Cardiac septum (tissue), 1 donor: ENCODE measurements at places on chromosomes 7 and 10. TPM values are rescaled to one million over a fixed set of nuclear protein-coding genes. Genes with fewer than 3 reads are reported as not detected.

The GPR37 gene
- total RNA-seq: 0.13 TPM

The PRSS2 gene
- total RNA-seq: not detected

The AEBP1 gene
- total RNA-seq: 93.1 TPM

The GFRA1 gene
- 0.59 TPM for total RNA-seq

The GBX1 gene
- total RNA-seq: 0.57 TPM

The STK31 gene
- 0.35 TPM for total RNA-seq

The CYP2E1 gene
- total RNA-seq: 2.2 TPM

The NUTM2D gene
- 3.0 TPM for total RNA-seq

The ANXA8 gene
- not detected for total RNA-seq

DNA sequence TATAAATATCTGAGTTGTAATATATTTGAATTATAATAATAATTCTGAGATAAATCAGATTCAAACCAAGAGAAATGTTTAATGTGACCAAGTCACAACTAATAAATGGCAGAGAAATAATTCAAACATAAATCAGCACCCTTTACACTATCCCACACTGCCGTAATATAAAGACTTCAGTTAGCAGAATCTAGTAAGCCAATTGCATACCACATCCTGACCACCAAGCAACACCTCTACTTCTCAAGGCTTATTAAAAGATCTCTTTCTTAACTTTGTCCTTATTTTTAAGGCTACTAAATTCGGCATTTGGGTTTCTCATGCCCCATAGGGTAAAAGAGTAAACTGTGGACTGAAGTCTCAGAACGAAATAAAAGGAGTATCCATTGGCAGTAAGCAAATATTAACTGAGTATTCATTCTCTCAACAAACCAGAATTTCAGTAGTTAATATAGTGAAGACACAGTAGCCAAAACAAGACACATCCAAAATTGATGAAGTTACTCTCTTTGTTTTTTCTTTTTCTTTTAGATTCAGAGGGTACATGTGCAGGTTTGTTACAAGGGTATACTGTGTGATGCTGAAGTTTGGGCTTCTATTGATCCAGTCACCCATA, 14.8 kb downstream of the ACBD5 start:
- no peak for DNase-seq

DNA sequence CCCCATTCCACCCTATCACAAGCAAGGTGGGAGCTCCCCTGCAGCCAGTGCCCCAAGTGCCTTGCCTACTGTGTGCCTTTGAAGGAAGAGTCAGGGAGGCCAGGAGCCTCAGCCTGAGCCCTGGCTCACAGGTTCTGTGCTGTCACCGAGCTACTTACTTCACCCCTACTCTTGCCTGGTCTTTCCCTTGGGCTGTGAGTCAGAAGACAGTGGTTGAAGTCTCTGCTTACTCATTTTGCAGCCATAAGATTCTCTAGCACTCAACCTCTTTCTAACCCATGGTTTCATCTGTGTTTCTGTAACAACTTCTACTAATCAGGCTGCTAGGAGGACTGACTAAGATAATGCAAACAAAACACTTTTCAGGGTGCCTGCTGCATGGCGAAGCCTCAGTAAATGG, 114.5 kb downstream of the PLCE1 start:
- DNase-seq: no peak

DNA sequence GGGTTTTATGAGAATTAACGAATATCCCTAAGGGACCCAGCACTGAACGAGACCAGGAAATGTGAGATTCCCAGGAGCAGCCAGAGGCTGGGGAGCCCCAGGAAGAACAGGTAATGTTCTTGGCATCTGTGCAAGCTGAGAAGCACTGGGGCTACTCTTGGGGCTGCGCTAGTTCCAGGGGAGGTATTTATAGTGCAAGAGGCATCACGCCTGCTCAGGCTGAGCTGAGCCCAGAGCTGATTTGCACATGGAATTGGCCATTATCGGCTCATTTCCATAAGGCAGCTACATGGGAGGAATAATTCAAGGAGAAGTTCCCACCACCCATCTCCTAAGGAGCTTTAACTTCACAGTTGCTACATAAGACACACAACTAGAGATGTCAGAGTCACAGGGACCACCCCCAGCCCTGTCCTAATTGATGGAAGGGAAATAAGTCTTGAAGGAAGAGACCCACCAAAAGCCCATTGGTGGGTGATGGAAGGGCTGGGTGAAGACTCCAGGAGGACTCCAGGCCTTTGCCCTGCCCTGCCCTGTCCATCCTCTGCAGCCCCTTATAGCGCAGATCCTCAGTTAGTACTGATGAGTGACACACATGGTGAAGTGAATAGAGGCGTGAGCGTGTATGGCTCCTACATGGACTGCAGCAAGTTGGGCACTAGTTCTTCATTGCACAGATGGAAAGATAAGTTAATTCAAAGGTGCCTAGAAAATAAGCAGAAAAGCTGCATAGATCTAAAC, 178.9 kb downstream of the GRID1 start:
- DNase-seq: no peak

DNA sequence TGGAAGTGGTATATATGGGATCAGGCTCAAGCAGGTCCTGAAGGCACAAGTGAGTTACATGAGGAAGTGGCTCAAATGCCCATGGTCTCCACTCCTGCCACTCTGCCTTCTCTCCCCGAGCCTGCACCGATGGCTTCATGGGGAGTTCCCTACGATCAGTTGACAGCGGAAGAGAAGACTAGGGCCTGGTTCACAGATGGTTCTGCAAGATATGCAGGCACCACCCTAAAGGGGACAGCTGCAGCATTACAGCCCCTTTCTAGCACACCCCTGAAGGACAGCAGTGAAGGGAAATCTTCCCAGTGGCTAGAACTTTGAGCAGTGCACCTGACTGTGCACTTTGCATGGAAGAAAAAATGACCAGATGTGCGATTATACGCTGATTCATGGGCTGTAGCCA, 95.3 kb downstream of the HOXA1 start:
- DNase-seq: no peak

DNA sequence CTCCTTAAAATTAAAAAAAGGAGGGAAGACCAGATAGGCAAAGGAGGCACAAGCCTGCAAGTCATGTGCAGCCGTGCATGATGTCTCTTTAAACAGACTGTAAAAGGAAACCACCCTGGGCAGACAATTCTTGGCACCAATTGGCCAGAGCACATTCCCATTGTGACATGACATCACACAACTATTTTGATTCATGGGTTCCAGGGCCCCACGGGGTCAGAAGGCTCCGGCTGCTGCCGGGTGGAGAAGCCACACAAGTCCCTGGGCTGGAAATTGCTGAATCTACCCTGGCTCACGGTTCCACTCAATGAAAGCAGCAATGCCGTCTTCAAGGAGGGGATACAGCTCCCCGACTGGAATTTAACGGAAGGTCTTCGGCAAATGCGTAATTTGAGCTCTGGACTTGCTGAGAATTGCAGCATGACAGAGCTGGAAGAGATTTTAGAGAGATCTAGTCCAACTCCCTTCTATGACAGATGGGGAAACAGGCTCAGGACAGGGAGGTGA, 140.5 kb downstream of the PRKAG2 start:
- DNase-seq: no peak

DNA sequence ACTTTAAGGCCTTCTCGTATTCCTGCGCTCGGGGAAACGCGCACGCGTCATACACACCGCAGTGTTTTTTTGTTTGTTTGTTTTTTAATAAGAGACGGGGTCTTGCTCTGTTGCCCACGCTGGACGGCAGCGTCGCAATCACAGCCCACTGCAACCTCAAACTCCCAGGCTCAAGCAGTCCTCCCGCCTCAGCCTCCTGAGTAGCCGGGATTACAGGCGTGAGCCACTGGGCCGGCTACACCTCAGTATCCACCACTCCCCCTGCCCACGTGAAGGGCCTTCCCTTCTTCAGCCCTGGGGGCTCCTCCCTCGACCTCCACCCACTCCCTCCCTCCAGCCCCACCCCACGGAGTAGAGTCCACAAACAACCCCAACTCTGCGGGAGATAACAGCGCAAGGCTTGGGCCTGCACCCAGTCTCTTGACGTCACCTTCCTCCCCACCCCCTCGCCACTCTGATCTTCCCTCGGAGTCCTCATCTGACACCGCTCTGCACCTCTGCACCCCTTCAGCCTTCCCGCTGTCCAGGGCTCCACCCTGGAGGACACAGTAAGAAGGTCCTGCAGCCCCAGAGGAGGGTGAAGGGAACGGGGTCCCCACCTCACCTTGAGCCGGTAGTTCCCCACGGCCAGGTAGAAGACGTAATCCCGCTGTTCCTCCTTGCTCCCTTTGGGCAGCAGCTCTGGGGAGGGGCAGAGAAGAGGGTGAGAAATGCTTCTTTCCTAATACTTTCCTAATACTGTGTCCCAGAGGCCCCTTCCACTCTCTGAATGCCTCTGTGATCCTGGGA, 2.8 kb upstream of the CLDN15 start:
- DNase-seq: no peak

DNA sequence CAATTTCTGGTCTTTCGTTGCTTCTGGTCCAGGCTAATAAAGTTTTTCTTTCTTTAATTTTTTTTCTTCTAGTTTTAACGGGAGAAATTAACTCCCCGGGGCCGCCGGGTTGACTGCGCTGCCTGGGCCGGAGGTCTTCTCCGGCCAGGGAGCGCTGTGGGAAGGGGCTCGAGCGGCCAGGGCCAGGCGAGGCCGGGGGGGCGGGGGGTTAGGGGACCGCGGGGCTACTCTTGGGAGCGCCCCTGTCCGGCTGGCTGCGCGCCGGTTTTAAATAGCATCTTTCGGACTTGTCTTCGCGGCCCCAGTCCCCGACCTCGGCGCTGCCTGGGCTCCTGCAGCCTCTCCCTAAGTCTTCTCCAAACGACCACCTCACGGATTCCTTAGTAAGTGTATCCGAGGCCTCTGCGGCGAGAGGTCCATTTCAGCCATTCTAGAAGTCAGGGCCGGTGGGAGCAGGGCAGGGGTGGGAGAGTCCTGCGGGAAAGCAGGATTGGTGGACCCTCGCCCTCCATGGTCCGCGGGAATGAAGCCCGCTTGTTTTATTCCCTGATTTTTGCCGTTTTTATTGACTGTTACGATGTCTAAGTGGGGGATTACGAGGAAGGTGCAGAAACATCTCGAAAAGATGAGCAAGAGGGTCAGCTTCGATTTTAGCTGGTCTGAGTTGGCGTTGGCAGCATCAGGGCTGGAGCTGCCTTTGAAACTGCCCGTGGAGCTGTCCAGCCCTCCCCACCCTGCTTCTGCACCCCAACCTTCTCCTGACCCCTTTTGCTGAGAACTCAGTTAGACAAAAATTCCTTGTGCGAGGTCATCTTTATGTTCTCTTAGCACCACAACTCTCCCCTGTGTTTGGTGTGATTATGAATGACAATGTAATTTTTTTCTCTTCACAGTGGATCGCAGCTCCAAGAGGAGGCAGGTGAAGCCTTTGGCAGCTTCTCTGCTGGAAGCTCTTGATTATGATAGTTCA, 555 bp downstream of the PHF14 start:
- no peak for DNase-seq

- no peak for DNase-seq
These were observed 81.4 kb downstream of the MALSU1 start for GRCh38 chr7:23380556-23380955.

- peak; percentile 79 for DNase-seq
These were observed 150.6 kb downstream of the CDH23 start for GRCh38 chr10:71547312-71547711.

GRCh38 chr10:2476812-2477553, 590.4 kb upstream of the PFKP start:
- no peak for DNase-seq

DNA sequence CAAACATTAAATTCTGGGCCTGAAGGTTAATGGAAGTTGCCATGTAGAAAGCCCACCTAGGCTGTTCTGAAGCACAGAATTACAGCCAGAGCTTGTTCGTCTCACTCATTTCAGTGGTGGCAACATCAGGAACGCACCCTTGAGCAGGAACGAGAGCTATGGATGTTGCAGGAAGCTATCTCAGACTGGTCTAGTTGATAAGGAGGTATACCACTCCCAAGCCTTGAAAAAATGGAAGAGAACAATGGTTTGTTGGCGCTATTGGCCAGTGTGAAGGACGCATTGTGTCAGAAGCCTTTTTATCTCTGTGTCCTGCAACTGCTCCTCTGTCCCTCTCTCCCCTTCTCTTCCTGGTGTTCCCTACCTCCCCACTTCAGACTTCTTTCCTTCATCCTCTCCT, 60.9 kb upstream of the RAPGEF5 start:
- no peak for DNase-seq

- no peak for DNase-seq
These were observed 653.9 kb upstream of the FOXK1 start for GRCh38 chr7:4028221-4028620.

DNA sequence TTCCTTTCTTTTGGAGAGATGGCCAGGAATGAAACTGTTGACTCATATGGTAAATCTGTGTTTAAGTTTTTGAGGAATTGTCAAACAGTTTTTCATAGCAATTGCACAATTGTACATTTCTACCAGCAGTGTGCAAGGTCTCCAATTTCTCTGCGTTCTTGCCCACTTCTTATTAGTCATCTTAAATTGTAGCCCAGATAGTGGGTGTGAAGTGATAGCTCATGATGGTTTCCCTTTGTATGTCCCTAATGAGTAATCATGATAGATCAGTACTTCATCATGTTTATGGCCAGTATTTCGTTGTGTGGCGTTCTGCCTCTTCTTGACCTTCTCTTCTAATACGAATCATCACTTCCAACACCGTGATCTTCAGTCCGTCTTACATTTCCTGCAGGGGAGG, 136.3 kb downstream of the DOCK1 start:
- DNase-seq: no peak
